ENCODE measurements at places on chromosomes 6 and 20. TPM values are rescaled to one million over a fixed set of nuclear protein-coding genes. Genes with fewer than 3 reads are reported as not detected.

The SLC22A7 gene
- not detected for total RNA-seq

The MAS1 gene
- total RNA-seq, result not detected

The TRAM2 gene
- total RNA-seq, result 31.3 TPM

The NRSN1 gene
- total RNA-seq, result not detected

The RWDD2A gene
- 2.6 TPM for total RNA-seq

The ETV7 gene
- total RNA-seq, result 0.69 TPM

The NSFL1C gene
- 54.2 TPM for total RNA-seq

The LAMA2 gene
- 0.65 TPM for total RNA-seq
